ENCODE measurements at places on chromosomes 1 and 21.

DNA sequence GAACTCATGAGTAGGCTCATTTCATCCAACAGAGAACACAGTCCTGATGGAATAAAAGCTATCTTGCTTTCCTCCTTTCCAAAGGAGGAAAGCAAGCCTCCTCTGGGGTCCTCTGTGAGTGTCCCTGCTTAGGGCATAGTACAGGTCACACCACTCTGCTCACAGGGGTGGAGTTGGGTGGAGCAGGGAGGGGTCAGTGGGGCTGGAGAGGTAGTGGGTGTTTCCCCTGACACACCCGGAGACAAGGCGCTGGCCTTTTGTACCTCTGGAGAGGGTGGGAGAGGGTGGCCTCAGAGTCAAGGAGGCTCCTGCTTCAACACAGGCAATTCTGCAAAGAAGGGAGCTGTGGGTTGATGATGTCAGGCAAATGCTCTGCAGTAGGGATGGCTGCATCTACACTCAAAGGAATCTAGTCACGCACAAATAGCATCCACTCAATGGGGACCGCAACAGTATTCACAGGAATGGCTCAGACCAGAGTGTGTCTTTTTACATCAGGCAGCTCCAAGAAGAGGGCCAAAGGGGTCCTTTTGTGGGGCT is 58.6 kb upstream of the PLXNA2 start:
- DNase-seq = no peak

GRCh38 chr1:50970931-50971582 is 1.0 kb downstream of the CDKN2C start:
- no peak for DNase-seq

DNA sequence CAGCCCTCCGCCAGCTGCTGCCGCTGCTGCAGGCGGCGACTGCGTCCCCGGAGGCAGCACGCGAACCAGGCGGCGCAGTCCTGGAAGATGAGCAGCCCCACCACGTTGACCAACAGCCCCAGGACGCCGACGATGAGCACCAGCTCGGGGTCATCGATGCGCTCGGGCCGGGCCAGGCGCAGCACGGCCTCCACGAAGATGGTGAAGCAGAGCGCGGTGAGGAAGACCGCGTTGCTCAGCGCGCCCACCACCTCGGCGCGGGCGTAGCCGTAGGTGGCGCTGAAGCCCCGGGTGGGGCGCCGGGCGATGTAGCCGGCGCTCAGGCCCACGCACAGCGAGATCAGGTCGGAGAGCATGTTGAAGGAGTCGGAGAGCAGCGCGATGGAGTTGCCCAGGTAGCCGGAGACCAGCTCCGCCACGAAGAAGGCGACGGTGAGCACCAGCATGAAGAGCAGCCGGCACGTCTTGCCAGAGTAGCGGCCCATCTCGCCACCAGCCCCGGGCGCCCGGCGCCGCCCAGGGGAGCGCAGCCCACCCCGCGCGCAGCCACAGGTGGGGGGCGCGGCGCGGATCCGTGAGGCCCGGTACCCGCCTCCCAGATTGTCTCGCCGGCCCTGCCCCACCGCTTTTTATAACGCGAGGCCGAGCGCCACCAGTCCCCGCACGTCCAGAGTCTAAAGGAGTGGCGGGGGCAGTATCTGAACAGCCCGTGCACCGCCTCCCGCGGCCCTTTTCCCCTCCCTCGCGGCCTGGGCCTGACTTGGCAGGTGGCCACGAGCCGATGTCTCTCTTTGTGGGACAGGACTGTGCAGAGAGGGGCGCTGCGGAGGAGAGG is at the start of gene SLC30A10:
SLC30A10 (minus strand) TSS at position 602 of the 835 bp plus-strand sequence; CDS start at position 485, 117 bp downstream.
- no peak for DNase-seq

GRCh38 chr1:109759513-109760334 is 4.0 kb downstream of the EPS8L3 start:
- no peak for DNase-seq

DNA sequence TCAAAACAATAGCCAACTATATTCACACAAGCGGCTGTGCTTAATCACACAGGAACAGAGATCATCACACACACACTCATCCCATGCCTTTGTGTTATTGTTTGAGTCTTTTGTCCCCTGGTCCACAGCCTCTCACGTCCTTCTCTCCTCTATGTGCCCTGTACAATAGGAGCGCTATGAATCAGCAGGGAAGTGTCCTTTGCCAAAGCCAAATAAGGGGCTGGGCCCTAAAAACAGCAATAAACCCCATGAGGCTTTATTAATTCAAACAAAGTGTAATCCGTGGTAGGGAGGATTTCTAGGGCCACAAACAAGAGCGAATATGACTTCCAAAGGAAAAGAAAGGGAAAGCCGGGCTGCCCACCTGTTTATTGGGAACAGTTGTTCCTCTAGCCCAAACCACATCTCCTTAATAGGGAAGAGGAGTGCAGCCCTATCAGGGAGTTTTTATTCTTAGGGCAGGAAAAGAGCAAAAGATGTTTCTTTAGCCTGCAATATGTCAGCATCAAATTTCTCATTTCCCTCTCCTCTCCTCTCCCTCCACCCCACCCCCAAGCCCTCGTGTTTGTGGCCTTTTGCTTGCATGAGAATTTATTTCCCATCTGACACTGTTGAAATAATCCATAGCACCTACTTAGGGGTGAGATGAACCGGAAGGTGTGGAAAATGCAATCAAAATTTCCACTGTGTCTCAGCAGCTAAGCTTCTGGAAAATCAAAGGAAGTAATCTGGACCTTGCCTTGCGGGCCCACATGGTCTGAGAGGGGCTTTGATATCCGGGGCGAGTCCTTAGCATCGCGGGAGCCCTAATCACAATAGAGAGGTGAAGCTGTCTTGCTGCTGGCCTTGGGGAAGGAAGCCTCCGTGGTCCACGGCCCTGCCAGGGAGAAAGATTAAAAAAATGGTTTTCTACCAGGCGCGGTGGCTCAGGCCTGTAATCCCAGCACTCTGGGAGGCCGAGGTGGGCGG is 45.3 kb upstream of the ITPKB start:
- no peak for DNase-seq

DNA sequence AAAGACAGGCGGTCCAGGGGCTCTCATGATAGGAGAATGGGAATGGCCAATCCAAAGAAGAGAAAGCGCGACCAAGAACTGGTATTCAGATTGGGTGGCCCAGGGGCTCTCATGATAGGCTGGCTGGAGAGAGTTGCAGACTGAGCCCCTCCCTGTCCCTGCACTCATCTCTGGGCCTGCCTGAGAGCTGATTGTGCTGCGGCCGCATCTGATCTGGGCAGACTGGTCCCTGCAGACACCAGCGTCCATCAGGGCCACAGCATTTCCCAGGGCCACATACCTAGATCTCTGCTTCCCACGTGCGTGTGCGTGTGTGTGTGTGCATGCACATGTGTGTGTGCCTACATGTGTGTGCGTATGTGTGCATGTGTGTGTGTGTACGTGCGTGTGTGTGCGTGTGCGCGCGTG is 30.4 kb upstream of the MAN1C1 start:
- no peak for DNase-seq

GRCh38 chr1:169048043-169048442 is 58.4 kb upstream of the ATP1B1 start:
- no peak for DNase-seq
